ENCODE measurements at places on chromosomes 12 and 14. TPM values are rescaled to one million over a fixed set of nuclear protein-coding genes. Genes with fewer than 3 reads are reported as not detected.

BICDL1 gene
- 6.2 TPM for total RNA-seq

PDE3A gene
- total RNA-seq: 6.7 TPM

SERPINA5 gene
- 0.37 TPM for total RNA-seq

CPNE6 gene
- 2.0 TPM for total RNA-seq

DBX2 gene
- total RNA-seq: 0.09 TPM

RCOR1 gene
- 24.2 TPM for total RNA-seq

ANKRD33 gene
- 0.09 TPM for total RNA-seq

GLIPR1L1 gene
- total RNA-seq: 0.81 TPM

OR2AP1 gene
- not detected for total RNA-seq

CALCOCO1 gene
- total RNA-seq: 28.8 TPM

CYP46A1 gene
- total RNA-seq: 3.5 TPM

NRXN3 gene
- total RNA-seq: 1.1 TPM

TSPAN8 gene
- not detected for total RNA-seq

NTF3 gene
- total RNA-seq: 2.5 TPM

RNASE3 gene
- not detected for total RNA-seq

TAS2R42 gene
- 0.11 TPM for total RNA-seq

MEG3 gene
- total RNA-seq: 1.9 TPM

TAS2R20 gene
- total RNA-seq: 11.6 TPM

PZP gene
- not detected for total RNA-seq

WNT1 gene
- total RNA-seq: 0.24 TPM

P2RX7 gene
- total RNA-seq: 0.38 TPM

CCDC38 gene
- 0.65 TPM for total RNA-seq

RAD9B gene
- total RNA-seq: 0.27 TPM

LHX5 gene
- 0.09 TPM for total RNA-seq

KRT1 gene
- not detected for total RNA-seq

PRPH gene
- 4.8 TPM for total RNA-seq

POTEM gene
- total RNA-seq: not detected

ADAM20 gene
- total RNA-seq: 5.6 TPM

KIF26A gene
- total RNA-seq: 6.4 TPM

ACSM4 gene
- not detected for total RNA-seq

ASCL1 gene
- total RNA-seq: 0.20 TPM

PTPN6 gene
- total RNA-seq: 0.77 TPM

TMCC3 gene
- total RNA-seq: 29.3 TPM

GSG1 gene
- 0.38 TPM for total RNA-seq

PPP1R36 gene
- 0.59 TPM for total RNA-seq

PRDM4 gene
- total RNA-seq: 21.5 TPM

NPAS3 gene
- 0.42 TPM for total RNA-seq

IFNG-AS1 gene
- total RNA-seq: not detected

FOXM1 gene
- 28.5 TPM for total RNA-seq

FMNL3 gene
- 4.2 TPM for total RNA-seq

SLC7A7 gene
- total RNA-seq: 2.1 TPM

SLC4A8 gene
- 26.3 TPM for total RNA-seq

PPM1H gene
- 9.7 TPM for total RNA-seq

RDH11 gene
- total RNA-seq: 72.2 TPM

KRT6C gene
- not detected for total RNA-seq

SMCO2 gene
- not detected for total RNA-seq

SLC39A2 gene
- not detected for total RNA-seq

MTRFR gene
- 12.2 TPM for total RNA-seq
